ENCODE measurements at places on chromosomes 3 and 15.
A peak's percentile ranks its signal among the peaks of the same experiment; 100 is the strongest.

GRCh38 chr3:34207806-34208205 lies 409.4 kb downstream of the PDCD6IP start:
- no peak for DNase-seq

- DNase-seq: peak; percentile 69
These were observed 53.5 kb upstream of the LCTL start for GRCh38 chr15:66619152-66619903.

GRCh38 chr3:63497641-63498040 lies 154.8 kb upstream of the SNTN start:
- DNase-seq: no peak

- DNase-seq: no peak
These were observed 553.1 kb upstream of the PPP2R3A start for GRCh38 chr3:135412475-135412874.

DNA sequence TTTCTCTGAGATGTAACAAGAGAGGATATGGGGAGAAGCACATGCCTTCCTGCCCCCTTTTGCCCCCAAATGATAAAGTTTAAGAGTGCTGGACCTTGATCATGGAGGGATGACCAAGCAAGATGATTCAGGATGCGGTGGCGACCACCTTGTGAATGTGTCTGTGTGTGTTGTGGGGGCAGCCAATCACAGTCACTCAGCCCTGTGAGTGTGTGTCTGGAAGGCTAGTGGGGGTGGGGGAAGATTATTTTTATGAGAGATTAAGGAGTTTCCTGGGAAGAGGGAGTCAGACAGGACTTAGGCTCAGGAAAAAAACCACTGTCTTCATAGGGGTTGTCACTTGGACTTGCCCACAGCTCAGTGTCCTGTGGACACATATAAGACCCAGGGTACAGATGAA lies 57.8 kb upstream of the KY start:
- no peak for DNase-seq

DNA sequence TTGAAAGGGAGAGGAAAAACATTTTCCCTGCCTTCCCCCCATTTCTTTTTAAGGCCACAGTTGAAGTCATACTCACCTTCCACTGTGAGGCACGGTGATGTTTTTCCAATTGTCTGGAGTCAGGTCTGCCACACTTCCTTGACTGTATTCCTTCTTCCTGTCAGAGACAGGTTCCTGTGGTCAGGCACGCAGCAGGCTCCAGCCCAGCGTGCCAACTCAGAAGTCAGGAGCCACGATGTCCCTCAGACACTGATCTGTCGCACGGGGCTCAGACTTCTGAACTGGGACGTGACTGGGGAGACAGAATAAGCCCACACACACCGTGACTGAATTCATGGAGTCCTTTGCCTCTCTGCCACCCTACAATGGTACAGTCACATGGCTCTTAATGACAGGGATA lies 41.2 kb upstream of the ADAMTS9 start:
- no peak for DNase-seq

DNA sequence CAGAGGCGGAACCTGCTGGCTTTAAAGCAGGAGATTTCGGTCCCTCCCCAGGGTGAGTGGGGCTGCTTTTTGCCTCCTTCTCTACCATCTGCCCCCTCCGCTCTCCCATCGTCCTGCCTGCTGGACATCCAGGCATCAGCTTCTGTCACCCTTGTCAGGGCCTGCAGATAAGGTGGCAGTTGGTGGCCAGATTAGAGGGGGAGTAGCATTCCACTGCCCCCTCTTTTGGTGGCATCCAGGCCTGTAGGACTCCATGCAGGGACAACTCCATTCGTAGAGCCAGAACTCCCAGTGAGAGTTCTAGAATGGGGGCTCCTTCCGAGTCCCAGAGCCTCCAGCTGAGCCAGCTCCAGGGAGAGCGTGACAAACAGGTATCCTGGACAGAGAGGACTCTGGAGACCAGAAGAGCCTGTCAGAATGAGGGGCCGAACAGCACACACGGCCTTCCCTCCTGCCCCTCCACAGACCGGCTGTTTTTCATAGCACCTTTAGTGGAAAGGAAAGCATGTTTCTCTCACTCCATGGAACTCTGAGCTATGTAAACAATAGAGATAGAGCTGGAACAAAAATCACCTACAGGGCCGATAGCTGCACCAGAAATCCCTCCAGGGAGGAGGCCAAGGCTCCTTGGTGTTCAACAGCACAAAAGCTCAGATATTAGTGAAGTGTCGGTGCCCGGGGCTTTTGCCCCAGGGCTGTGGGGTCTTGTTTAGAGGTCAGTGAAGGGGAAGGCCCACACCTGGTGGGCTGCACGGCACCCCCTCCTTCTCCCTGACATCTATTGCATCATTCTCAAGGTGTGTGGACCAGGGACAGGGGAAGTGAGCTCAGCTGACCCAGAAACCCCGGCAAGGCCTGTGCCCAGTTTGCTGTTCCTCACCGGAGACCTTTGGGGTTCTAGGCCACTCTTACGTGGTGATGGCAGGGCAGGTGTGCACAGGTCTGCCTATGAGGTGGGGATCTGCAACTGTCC lies 34.2 kb downstream of the MAGEF1 start:
- DNase-seq: no peak

GRCh38 chr15:40790718-40791117 lies 16.2 kb upstream of the ZFYVE19 start:
- no peak for DNase-seq

- no peak for DNase-seq
These were observed 70.9 kb upstream of the ST8SIA2 start for GRCh38 chr15:92322566-92323355.

GRCh38 chr3:11523572-11524101 lies 120.1 kb downstream of the VGLL4 start:
- DNase-seq: no peak

DNA sequence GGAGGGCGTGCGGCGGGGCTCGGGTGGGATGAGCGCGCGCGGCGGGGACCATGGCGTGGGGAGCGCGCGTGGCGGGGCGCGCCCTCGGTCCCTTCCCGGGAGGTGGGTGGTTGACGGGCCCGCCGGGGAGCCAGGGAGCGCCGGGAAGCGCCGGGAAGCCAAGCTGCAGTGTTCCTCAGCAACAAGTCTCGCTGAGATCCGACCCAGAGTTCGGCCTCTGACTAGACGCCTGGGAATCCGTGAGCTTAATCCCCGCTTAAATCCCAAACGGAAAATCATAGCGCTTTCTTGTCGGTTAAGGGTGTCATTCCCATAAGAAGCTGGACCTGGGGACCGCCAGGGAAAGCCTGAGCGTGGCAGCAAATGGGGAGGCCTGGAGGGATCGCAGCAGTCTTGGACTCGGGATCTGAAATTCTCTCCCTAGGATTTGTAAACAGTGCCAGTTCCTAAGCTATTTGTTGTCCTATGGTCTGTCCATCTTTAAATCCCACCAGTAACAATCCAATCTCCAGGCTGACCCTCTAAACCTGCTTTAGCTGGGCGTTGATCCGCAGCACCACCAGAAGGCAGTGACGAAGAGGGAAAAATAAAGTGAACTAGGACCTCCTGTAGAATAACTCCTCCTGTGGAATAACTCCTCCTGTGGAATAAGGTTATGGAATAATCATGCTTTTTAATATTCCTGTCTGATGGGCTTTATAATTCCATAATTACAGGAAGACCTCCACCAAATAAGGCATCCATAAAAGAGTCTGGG lies 570 bp upstream of the NEDD4 start:
- no peak for DNase-seq

- peak; percentile 49 for DNase-seq
These were observed 11.8 kb upstream of the CDV3 start for GRCh38 chr3:133561679-133562078.

DNA sequence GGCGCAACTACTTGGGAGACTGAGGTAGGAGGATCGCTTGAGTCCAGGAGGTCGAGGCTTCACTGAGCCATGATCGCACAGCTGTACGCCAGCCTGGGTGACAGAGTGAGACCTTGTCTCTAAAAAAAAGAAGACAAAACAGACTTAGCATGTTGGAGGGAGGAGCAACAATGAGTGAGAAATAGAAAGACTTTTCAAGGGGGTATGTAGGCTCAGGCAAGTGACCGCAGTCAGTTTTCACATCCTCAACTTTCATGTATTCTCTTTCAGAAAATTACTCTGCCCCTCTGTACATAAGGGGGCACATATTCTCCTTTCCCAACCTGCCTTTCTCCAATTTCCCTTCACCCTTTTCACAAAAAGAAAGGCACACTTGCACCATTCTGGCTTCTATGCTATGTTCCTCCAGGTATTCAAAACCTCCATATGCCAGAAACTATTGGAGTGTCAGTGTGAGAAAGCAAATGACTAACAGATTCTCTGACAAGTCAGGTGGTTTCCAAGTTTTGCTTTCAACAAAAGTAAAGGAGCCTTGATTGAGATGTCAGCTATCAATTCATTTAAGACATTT lies 7.6 kb downstream of the NSUN3 start:
- no peak for DNase-seq

DNA sequence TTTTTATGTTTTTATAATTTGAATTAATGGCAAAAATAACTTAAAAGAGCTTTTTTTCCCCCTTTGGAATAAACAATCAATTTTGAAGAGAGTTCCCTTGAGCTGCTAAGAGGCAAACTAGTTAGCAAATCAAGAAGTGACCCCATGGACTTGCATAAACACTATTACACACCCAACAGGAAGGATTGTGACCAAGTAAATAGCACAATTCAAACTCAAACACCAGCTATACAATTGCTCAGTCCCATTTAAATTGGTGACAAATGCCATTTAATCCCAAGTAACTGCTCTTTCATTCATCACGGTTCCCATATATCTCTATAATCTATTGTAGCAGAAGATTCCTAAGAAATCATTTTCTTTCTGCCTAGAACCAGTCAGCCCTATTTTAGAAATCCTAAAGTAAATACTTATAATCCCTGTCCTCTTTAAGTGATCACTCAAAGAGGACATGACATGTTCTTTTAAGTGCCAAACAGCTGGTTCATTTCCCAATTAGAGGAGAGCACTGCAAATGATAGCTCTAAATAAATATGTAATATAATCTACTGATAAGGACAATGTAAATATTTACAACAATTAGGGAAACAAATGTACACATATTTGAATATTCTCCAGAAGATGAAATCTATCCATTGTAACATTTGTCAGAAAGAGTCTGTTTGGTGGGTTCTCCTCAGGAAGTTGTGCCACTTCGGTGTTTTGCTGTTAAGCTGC lies 137.8 kb upstream of the ADAMTS9 start:
- no peak for DNase-seq
